Esophagus squamous epithelium (tissue), 5 donors: ENCODE measurements at places on chromosomes 12 and 14.

DNA sequence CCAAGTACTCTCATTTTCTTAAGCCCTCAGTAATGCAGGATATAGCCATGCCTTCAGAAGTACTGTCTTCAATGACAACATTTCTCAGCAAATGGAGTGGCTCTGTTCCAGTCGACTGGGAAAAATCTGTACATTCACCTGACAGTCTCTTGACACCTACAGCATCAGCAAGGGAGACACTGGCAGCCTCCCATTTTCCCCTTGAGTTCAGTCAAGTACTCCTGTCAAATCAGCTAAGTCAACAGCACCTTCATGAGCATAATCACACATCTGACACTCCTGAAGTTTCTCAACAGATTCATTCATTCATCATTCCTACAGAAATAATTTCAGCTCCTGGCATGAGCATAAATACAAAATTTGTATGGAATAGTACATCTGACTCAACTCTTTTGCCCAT is 46.1 kb downstream of the INTS13 start:
- DNase-seq: no peak

- no peak for DNase-seq
These were observed 17.5 kb upstream of the ATF1 start for GRCh38 chr12:50746431-50746830.

DNA sequence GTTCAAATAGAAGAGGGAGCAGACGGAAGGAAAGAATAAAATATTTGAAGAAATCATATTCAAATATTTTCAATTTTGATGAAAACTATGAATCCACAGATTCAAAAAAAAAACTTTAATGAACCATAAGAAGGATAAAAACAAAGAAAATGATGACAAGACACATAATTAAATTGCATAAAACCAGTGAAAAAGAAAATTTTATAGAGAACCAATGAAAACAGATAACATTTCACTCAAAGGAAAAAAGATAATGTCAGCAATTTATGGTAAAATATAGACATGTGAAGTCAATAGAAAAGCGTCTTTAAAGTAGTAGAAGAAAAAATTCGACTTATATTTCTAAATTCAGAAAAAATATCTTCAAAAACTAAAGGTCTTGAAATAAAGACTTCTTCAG is 546.5 kb upstream of the ATXN7L3B start:
- DNase-seq: no peak

DNA sequence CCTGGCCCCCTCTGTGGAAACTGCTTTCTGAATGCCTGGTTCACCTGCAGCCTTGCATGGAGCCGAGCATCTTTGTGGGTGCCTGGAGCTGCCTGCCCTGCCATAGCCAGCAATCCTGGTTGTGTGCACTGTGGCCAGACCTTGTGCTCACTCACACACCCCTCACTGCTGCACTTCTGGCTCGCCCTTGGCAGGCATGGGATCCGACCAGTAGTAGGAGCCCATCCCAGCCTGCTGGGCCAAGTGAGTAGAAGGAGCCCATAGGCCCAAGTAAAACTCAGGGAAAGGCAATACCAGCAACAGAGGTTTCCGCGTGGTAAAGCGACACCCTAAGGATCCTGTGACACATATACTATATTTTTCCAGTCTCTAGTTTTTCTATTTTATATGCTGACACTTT is 270.0 kb upstream of the NAV3 start:
- no peak for DNase-seq

GRCh38 chr12:132275110-132275531 is 54.3 kb downstream of the GALNT9 start:
- no peak for DNase-seq

DNA sequence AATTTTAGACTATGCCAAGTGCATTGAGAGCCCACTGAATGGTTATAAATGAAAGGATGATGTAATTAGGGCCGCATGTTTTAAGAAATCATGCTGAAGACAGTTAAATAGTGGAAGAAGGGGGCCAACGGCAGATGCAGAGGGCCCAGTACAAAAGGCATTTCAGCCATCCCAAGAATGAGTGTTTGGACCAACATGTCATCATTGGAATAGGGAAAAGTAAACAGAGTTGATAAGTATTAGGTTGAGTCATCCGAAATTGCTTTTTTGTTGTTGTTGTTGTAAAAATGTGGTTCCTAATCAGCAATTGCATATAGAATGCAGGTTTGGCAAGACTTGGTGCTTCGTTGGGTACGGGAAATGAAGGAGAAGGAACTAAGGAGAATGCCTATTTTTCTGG is 29.5 kb downstream of the BMP4 start:
- DNase-seq: no peak

- DNase-seq: no peak
These were observed 191.7 kb downstream of the RASSF9 start for GRCh38 chr12:85644508-85644907.

DNA sequence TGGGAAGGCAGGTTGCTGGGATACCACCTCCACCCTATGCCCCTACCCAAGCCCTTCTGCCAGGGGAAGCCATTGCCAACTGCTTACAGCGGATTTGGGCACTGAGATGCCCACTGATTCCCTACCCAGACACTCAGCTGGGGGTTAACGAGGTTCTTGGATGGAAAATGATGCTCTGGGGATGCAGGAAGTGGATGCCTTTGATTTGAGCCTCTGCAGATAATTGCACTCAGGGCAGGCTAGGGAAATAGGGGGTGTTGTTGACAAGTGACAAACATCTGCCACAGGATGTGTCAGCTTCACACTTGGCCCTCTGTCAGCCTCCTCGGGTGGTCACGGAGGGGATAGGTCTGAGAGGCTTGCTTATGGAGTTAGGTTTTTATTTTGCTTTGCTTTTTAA is 57.4 kb downstream of the RPH3A start:
- no peak for DNase-seq

- no peak for DNase-seq
These were observed 2.1 kb downstream of the GNPTAB start for GRCh38 chr12:101828463-101829196.

GRCh38 chr12:93098077-93098476 is 169.0 kb upstream of the EEA1 start:
- DNase-seq: peak; percentile 13

DNA sequence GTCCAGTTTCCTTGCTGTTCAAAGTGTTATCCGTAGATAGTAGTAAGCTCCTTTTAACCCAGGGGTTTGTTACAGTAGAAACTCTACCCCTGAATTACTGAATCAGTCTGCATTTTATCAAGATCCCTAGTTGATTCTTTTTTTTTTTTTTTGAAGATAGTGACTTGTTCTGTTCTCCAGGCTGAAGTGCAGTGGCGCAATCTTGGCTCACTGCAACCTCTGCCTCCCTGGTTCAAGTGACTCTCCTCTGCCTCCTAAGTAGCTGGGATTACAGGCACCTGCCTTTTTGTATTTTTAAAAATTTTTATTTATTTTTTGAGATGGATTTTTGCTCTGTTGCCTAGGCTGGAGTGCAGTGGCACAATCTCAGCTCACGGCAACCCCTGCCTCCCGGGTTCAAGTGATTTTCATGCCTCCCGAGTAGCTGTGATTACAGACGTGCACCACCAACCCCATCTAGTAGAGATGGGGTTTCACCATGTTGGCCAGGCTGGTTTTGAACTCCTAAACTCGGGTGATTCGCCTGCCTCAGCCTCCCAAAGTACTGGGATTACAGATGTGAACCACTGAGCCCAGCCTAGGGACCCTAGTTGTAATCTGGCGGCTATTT is 10.5 kb downstream of the LARP4 start:
- no peak for DNase-seq
